ENCODE measurements at places on chromosomes 3 and 15.

DNA sequence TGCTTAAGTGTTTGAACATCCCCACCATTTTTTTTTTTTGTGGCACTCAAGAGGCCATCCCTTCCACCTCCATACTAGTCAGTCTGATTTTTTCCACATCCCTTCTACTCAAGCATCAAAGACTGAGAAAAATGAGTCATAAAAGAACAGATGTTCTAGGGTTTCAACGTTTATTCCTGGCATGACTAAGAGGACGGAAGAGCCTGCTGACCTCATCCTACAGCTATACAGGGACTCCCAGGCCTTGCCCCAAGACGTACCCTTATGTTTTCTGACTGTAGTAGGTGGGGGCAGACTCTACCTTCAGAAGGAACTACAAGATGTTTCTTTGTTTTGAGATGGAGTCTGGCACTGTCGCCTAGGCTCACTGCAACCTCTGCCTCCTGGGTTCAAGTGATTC is 3.3 kb upstream of the ITPKA start:
- no peak for DNase-seq

DNA sequence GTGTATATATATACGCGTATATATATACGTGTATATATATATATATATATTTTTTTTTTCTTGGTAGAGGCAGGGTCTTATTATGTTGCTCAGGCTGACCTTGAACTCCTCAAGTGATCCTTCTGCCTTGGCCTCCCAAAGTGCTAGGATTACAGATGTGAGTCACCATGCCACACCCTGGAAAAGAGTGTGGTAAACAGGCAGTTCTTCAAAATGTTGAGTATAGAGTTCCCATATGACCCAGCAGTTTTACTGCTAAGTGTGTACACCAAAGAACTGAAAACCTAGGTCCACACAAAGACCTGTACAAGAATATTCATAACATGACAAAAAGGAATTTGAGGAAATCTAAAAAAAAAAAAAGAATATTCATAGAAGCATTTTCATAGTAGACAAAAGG is 71.8 kb upstream of the GCNT3 start:
- DNase-seq = no peak

DNA sequence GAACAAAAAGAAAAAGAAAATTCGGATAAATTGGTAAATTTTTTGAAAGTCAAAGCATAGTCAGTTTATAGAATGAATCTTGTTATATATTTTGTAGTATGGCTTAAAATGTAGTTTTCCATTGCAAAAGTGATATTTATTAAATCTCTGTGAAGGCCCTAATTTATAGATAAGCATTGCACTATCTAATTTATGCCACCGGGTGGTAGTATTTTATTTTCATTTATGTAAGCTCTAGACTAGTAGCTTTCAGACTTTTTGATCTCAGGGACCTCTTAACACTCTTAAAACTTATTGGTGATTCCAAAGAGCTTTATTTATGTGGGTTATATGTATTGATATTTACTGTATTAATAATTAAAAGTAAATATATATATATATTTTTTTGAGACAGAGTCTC is 133.9 kb upstream of the LRRFIP2 start:
- DNase-seq = no peak

- DNase-seq = no peak
These were observed 27.1 kb upstream of the GALNT15 start for GRCh38 chr3:16147220-16147994.

DNA sequence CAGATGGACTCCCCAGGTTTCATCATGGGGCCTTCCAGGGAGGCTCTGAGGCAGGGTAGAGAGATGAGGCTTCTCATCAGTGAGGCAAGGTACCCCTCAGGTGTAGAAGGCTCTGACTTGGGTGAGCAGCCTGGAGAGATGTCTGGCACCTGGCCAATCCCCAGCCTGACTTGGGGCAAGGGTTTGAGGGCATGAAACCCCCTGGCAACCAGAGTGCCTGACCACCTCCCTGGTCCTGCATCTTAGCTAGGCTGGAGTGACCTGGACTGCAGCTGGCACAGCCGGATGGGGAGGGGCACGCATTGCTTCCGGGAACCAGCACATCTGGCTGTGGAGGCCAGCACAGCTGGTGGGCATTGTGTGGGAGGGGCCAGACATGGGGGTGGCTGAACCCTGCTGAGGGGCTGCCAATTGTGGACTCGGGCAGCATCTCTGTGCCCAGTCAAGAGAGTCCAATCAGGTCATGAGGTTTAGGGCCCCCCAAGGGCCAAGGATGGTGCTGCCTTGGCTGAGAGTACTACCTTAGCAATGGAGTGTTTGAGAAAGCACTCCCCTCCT is 1.9 kb downstream of the ZBTB47 start:
- no peak for DNase-seq

DNA sequence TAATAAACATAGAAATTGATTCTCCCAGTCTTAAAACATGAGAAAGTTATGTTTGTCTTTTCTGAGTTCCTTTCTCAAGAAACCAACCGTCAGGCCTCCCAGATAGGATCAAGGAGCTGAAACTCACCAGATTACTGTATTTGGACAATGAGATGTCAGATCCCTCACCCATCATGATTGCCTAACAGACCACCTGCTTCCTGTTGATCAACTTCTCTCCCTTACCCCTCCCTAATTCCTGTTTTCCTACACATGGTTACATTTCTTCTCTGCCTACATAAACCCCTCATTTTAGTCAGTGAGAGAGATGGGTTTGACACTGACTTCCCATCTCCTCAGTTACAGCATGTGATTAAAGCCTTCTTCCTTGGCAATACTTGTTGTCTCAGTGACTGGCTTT is 917.5 kb downstream of the FHIT start:
- no peak for DNase-seq

- no peak for DNase-seq
These were observed 45.3 kb upstream of the MAGEF1 start for GRCh38 chr3:184757022-184757651.

GRCh38 chr15:98397419-98397818 is 250.9 kb upstream of the IGF1R start:
- DNase-seq = no peak

- no peak for DNase-seq
These were observed 1122.0 kb upstream of the ALCAM start for GRCh38 chr3:104244680-104245220.

DNA sequence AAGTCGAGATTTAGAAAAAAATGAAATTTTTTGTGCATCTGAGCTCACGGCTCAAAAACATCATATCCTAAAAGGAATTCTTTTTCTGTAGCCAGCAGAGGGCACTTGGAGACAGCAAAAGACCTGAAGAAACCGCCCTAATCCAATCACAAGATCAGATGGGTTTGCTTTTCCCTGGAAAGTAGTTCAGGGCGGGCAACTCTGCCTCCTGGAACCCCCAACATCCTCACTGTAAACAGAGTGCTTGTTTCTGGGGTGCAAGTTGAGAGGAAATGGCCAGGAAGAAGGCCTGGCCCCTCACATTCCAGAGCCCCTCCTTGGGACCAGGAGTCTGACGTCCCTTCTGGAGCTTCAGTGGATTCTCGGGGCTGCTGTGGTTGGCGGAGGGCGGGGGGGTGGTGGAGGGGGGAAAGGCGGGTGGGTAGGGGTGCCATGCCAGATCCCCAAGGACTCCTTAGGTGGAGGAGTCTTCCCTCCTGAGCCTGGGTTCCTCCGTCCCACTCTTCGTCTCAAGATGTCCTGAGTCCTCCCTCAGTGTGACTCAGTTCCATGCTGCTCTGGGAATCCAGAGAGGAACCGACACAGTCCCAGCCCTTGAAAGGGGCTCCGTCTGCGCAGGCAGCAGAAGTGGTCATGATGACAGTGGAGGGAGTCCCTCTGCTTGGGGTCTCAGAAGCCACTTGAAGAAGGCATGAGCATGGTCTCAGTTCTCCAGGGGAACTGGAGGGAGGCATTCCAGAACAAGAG is 35.9 kb downstream of the CCK start:
- DNase-seq = no peak

DNA sequence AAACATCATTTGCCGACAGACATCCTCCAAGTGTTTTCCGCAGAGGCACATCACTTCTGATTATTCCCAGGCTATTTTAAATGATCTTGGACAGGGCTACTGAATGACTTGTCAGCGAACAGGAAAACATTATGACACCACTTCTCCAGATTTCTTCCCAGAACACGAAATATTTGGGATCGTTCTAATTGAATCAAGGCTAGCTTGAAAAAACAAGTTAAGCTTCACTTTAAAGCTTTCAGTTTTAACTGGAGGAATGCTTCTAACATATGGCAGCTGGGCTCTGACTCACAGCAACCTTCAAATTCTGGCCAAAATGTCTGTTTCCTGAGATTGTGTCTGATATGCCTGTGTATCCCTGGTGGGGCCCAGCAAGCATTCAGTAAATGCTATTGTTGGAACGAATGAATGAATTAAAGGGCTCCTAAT is 127.0 kb upstream of the ICE2 start:
- DNase-seq = no peak

DNA sequence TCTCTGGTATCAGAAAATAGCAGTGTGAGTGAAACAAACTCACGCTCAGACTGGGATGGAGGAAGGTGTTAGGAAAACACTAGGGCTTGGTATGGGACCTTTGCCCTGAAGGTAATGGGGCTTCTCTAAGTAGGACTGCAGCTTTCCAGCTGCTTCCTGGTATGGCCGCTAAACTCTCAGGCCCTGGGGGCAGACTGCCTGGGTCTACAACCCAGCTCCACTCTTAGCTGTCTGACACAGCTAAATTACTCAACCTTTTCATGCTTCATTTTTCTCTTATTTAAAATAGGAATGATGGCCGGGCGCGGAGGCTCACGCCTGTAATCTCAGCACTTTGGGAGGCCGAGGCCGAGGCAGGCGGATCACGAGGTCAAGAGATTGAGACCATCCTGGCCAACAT is 5.2 kb upstream of the YEATS2 start:
- DNase-seq = no peak

DNA sequence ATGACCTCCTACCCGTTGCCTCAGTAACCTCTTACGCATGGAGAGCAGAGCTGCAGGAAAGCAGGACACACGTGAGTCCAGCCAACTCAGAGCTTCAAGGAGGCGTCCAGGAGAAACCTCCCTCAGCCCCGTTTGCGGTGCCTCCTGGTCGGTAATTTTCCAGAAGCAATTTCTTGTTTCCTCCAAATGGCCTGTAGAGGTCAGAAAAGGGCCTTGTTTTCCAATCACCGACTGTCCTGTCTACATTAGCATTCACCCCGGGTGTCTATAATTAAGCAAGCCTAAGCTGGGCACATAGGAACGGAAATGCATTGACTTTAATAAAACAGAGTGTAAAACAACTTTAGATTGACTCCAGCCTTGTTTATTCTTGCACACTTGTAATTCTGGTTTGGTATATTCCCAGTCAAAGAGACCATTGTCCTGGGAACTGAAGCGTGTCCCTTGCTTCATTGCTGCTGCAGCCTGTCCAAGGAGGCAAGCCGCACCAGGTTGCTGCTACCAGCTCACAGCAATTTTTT is 836.2 kb downstream of the AGBL1 start:
- no peak for DNase-seq
